ENCODE measurements at places on chromosomes 12 and 14.

DNA sequence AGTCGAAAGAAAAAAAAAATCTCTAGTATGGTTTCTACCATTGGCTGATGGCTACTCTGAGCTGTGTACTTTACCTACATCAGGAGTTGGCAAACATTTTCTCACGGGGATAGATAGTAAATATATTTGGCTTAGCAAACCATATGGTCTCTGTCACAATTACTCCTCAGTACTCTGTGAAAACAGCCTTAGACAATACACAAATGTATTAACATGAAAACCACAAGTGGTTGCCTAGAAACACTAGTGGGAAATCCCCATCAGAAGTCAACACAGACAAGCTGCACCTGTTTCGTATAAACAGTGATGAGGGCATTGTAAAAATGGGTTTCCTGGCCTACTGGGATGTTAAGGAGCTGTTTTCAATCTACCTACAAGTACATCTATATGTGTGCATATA, 84.6 kb upstream of the NAV3 start:
- DNase-seq: no peak

DNA sequence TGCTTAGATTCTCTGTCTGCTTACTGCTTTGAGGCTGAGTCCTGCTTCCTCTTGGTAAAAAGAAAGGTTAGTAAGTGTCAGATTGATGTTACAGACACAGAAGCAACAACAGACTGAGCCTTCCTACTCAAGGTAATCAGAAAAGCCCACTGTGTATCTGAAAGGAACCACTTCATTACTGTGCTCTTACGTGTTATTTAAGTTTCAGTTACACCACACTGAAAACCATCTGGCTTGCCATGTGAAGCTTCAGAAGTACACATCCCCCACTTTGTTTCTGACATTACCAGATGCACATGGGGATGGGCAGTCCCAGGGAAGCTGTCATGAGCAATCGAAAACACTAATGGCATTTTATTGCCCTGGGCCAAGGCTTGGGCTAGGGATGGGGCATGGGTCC, 1290.1 kb downstream of the AACS start:
- DNase-seq: no peak

GRCh38 chr12:20946732-20947131, 136.2 kb downstream of the SLCO1B3 start:
- no peak for DNase-seq

DNA sequence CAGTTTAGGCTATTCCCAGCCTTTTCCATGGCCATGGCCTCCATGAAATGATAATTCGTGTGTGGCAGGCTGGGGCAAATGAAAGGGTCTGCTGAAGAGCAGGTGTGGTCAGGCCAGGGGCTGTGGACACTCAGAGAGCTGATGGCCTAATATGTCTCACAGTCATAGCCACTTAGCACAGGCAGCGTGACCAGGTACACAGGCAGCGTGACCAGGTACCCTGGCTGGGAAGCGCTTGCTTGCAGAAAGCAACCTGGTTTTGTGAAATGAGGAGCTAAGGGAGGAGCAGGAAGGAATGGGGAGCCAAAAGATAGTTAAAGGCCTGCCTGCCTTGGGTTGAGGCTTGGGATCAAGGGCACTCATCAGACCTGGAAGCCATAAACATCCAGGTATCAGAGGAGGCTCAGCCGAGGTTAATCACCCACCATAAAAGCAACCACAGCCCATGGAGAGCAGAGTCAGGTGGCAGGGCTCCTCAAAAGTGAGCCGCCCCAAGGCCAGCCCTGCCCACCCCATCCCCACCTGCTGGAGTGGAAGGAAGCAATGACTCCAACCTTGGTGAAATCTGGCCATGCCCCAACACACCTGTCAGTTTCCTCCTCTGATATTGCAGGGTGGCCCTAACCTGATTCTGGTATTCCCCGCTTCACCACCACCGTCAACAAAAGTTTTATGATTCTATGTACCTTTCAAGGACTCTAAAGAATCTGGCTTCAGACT, 8.0 kb upstream of the KRT8 start:
- no peak for DNase-seq

GRCh38 chr12:56261503-56262232, 3.5 kb upstream of the ANKRD52 start:
- peak; percentile 87 for DNase-seq

DNA sequence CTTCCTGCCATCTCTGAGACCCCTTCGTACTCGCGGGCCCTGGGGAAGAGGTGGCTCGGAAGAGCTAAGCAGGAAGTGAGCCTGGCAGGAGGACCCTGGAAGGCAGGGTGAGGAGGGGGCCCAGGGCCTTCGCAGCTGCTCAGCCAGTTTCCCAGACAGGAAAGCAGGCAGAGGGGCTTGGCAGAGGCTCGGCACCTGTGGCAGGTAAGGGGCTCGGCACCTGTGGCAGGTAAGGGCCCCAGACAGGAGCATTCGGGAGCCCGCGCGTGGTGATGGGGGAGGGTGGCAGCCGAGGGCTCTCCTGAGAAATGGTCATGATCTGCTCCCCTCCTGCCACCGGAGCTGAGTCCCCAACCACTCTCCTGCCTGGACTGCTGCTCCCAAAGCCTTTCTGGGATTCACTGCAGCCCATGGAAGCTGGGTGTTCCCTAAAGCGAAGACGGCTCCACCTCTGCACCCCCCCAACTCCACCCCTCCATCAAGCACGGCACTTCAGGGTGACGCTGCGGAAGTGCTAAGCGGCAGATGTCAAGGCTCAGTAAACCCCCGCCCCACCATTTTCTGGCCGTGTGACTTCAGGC, 63.2 kb downstream of the PRIMA1 start:
- DNase-seq: no peak

DNA sequence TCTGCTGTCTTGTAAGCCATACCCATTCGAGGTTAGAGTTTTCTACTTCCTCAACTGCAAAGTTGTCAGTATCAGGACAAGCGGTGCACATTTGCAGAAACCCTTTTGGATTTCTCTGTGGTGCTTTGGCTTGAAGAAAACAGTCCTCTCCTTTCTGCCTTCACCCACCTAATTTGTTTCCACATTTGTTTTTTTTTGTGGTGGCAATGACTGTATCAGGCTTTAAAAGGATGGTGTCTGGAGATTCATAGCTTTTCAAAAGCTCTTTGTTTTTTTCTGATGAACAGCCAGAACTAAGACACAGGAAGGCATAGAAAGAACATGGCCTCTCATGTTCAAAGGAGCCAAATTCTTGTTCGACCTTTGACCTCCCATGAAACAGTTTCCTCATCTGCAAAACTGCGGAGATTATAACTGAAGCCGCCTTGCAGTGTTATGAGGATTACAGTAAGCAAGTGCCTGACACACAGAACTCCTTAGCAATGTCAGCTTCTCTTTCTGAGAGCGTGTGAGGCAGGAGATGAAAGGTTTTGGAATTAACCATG, 270.6 kb upstream of the TBX3 start:
- no peak for DNase-seq

DNA sequence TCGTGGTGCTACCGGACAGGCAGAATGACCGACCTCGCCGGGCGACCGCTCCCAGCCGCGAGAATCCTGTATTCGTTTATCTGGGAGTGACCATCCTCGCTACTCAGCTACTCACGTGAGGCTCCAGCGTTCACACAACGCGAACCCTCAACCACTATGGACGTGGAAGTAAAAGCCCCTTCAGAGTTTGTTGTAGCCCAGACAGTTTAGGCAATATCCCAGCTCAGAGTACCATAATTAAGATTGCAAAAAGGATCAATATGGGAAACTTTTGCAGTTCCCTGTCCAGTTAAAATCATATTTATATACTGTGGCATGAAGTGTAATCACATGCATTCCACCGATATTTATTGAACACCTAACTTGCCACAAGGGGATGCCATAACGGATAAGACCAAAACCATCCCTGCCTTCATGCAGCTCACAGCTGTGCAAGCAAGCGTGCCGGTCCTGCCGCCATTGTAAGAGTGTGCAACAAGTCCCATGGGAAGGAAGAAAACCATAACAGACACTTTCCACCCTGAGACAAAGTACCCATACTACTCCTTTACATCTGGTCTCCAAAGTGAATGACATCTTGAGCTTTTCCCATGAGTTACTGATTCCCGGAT, 938 bp upstream of the MAX start:
- DNase-seq: no peak

DNA sequence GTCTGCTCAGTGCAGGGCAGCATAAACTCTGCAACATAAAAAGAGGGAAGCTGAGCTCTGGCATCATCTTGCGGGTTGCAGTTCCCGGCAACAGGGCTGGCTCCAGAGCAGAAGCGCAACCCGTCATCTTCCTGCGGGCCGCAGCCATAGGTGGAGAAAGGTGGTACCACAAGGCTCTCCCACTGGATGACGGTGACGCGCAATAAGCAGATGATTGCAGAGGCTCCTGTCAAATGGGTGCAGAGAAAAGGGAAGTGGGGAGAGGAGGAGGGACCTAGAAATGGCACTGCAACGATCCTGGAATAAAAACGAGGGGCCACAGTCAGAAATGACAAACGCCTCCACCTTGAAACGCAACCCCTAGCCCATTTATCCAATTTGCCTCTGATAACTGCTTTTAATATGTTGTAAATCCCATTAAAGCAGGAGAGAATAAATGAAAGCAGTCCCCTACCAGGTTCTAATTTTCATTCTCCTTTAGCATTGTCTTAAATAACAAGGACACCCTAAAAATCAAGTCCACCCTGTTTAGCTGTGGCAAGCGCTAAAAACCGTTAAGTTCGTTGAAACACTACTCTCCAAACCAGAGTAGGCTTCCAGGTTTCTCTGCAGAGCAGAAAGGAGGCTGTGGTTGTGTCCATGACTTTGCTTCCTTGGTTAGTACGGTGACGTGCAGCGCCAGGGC, 30.9 kb upstream of the TUBA1C start:
- no peak for DNase-seq

DNA sequence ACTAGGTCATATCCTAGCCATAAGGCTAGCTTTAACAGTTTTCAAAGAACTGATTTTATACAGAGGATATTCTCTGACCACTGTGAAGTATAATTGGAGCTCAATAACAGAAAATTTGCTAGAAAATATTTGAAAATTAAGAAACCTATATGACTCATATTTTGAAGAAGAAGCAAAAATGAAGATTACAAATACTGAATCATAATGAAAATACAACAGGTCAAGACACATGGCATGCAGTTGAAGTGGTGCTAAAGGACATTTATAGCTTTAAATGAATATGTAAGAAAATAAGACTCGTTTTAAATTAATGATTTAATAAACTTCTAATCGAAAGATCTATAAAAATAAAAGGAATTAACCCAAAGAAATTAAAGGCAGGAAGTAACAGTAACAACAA, 1234.6 kb downstream of the SLC16A7 start:
- DNase-seq: peak; percentile 22

GRCh38 chr14:29898470-29898869, 29.2 kb downstream of the PRKD1 start:
- no peak for DNase-seq

DNA sequence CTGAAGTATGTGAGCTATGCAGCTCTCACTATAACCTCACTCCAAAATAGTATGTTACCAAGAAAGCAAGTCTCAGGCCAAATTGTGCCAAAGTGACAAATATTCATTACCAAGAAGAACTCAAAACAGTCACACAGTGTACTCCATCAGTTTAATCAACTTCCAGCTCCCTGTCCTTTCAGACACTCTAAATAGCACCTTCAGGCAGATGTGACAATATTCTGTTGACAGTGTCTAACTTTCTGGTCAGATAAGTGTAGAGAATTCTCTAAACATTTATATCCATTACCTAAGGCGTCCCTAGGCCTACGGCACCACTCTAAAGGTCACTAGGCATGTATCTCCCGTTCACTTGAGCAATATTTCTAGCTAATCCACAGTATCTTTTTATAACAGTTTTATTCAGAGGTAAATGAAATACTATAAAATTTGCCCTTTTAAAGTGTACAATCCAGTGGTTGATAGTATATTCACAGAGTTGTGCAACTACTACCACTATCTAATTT, 21.7 kb downstream of the CPNE8 start:
- no peak for DNase-seq

GRCh38 chr14:68099495-68100045, 280.0 kb downstream of the RAD51B start:
- DNase-seq: no peak

DNA sequence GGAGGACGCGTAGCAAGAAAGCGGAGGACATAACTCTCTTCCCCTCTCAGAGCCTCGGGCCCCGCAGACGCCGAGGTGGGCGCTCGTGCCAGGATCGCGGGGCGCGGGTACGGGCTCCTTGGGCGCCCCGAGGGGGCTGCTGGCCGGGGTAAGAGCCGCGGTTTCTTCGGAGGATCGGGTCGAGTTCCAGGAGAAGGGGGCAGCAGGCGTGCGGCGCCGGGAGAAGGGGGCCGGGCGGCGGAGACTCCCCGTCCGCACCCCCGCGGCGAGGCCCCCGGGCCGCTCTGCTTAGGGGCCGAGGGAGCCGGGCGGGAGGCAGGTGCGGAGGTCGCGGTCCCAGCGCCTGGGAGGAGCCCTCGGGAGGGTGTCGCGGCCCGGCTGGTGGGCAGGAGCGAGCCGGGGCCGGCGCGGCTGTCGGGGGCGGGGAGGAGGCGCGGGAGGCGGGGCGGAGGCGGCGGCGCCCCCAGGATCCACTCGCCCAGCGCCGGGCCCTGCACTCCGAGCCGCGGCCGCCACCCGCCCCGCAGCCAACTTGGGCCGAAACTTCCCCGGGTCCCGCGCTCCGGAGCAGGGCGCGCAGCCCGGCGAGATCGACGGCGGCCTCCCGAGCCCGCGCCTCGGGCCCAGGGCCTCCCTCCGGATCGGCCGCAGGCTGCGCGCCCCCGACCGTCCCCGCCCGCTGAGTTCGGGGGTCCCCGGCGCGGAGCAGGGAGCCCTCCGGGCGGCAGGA, 64.4 kb downstream of the FBXL14 start:
- DNase-seq: no peak

DNA sequence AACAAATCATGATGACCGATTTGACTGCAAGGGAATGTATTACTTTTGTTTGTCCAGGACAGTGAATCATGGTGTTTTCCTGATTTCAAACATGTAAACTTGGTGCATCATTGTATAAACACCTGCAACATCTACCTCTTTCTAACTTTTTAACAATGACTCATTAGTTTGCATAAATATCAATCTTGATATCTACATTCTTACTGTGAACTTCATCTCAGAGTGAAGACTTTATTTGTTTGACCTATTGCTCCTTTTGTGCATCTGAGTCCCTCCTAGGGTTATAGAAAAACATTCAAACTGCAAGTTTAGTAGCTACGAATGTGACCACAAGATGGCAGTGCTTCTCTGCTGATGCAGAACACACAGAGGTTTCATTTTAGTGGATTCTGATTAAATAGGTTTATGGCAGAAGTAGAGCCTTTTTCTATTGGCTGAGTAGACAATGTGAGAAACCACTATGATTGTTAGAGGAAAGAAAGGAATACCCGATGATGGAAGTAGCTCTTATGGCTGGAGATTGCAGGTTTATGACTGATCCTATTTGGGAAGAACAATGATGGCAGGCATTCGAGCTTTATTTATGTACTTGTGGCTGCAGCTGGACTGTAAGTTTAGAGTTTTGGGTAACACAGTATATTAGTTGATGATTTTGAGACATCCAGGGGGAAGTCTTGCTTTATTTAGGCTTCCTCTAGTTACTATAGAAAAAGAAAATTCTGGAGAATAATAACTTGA, 244.2 kb upstream of the OR4E1 start:
- DNase-seq: peak; percentile 50

GRCh38 chr14:58697266-58697929, 59.6 kb downstream of the DACT1 start:
- DNase-seq: no peak

All from RWPE1 (cell line).